ENCODE measurements at places on chromosomes 1 and 21. TPM values are rescaled to one million over a fixed set of nuclear protein-coding genes. Genes with fewer than 3 reads are reported as not detected.

Gene TIAM1
- total RNA-seq: 3.7 TPM

DNA sequence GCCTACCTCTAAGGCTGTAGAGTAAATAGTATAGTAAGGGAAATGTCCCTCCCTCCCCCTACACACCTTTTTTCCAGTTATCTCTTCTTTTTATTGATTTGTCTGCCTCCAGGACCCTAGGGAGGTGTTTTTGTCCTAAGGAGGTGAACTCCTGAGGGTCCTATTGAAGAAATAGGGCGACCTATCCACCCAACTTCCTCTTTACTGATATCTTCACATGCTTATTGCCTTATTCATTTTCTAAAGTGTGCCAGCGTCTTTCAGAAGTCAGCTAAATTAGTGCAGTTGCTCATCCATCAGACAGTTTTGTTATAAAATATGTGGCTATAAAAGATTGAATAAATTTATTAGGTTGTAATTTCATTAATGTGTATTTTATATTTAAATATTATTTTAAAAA, 5.9 kb downstream of the BACH1 start:
- DNase-seq: no peak

GRCh38 chr1:34777519-34778321, 3.3 kb upstream of the GJB3 start:
- DNase-seq: no peak

GRCh38 chr1:154493276-154493675, 8.7 kb upstream of the TDRD10 start:
- DNase-seq: no peak

- DNase-seq: no peak
Observed at GRCh38 chr1:11684070-11684469, 3.1 kb upstream of the MAD2L2 start.

Gene C1orf116
- 0.08 TPM for total RNA-seq

Measured in Panc1 (cell line).